ENCODE measurements at places on chromosomes 7 and 10. TPM values are rescaled to one million over a fixed set of nuclear protein-coding genes. Genes with fewer than 3 reads are reported as not detected.

DNA sequence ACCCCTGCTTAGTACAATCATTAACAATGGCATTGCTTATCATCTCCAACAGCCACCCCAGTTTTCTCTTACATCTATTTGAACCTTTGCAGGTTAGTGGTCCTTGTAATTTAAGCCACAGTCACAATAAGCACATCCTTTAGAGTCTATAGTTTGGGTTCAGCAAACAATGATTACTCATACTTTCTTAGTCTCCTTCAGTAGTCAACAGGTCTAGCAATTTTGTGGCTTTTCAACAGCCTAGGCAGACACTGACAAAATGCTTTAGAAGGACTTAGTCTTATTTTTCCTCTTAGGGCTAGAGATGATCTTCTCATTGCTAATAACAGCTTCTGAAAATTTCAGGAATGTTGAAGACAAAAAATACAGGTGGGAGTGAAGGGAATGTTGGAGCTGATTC is 32.3 kb upstream of the FAM204A start:
- ATAC-seq = no peak

Gene KNDC1
- 0.26 TPM for total RNA-seq

Gene SPRN
- total RNA-seq = not detected

- ATAC-seq = no peak
Observed at GRCh38 chr7:54992871-54993475, 25.8 kb upstream of the EGFR start.

DNA sequence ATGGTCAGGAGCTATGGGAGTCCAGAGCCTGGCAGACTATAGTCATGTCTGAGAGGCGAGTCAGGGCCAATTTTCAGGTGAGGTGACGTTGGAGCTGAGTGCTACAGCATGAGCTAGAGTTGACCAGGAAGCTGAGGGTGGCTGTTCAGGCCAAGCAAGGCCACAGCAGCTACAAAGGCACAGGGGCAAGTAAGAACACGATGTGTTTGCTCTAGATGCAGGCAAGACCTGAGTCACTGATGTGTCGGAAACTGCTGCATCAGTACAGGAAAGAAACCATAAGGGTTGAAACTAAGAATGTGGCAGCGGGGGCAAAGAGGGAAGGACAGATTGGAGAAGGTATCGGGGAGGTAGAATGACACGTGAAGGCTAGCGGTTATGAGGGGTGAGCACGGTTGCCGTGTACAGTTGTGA is 11.8 kb upstream of the RRP12 start:
- ATAC-seq = peak; percentile 84

Gene TUBAL3
- not detected for total RNA-seq

GRCh38 chr7:38448054-38448453 is 174.6 kb upstream of the TARP start:
- no peak for ATAC-seq

- ATAC-seq = peak; percentile 8
Observed at GRCh38 chr10:85611746-85612377, 754.7 kb downstream of the GRID1 start.

GRCh38 chr10:1378473-1378872 is 322.3 kb downstream of the WDR37 start:
- no peak for ATAC-seq

GRCh38 chr7:3914051-3914775 is 613.2 kb downstream of the SDK1 start:
- no peak for ATAC-seq

DNA sequence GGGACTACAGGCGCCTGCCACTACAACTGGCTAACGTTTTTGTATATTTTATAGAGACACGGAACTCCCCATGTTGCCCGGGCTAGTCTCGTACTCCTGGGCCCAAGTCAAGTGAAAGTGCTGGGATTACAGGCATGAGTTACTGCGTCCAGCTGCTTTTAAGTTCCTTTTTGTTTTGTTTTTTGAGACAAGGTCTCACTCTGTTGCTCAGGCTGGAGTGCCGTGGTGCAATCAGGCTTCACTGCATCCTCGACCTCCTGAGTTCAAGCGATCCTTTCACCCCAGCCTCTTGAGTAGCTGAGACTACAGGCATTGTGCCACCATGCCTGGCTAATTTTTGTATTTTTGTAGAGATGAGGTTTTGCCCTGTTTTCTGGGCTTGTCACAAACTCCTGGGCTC is 155.0 kb downstream of the GALNT17 start:
- no peak for ATAC-seq

DNA sequence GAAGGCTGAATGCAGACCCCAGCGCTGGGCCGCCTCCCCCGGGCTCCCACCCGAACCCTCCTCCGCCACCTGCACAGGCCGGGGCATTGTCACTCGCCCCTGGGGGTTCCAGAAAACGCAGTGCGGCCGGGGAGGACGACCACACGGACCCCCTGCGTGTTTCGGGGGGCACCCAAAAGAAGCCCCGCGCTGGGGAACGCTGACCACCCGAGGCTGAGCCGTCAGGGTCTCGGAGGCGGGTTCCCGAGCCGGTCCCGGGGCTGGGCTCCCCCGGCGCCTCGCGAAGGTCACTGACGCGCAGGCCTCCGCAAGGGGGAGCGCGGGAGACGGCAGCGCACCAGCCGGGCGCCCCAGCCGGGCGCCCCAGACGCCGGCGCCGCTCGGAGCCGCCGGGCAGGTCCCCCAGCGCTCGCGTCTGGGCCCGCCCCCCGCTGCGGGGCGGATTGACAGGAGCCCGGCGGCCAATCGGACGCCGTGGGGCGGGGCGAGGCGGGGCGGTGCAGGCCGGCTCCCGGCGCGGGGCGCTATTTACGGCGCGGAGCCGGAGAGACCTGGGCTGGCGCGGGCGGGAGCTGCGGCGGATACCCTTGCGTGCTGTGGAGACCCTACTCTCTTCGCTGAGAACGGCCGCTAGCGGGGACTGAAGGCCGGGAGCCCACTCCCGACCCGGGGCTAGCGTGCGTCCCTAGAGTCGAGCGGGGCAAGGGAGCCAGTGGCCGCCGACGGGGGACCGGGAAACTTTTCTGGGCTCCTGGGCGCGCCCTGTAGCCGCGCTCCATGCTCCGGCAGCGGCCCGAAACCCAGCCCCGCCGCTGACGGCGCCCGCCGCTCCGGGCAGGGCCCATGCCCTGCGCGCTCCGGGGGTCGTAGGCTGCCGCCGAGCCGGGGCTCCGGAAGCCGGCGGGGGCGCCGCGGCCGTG is at the start of gene BAMBI:
BAMBI (plus strand) TSS at position 554 of the 920 bp plus-strand sequence. CDS start 377 bp downstream, outside the sequence.
- peak; percentile 99 for ATAC-seq

GRCh38 chr7:74236284-74236683 is 17.9 kb downstream of the RFC2 start:
- ATAC-seq = peak; percentile 38

DNA sequence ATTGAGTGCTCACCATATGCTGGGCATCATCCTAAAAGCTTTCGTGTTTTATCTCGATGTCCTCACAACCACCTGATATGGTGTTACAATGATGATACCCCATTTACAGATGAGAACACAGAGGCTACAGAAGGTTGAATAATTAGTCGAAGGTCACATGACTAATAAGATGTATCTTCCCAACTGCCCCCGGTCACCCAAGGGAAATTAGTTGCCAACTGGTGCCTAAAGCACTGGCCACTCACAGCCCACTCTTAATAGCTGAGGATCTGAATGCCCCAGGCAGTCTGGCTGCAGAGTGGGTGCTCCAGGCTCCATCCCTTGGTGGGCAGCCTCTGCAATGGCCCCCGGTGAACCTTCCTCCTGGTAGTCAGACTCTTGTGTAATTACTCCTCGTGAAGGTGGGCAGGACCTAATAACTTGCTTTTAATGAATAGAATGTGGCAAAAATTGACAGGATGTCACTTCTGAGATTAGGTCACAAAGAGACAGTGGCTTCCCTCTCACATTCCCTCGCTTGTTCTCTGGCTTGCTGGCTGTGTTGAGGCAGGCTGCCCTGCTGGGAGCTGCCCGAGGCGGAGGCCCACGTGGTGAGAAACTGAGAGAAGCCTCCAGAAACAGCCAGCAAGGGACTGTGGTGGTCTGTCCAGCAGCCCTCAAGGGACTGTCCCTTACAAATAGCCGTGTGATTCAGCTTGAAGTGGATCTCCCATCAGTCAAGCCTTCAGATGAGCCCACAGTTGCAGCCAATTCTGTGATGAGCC is 109.4 kb downstream of the ARHGAP22 start:
- ATAC-seq = no peak

GRCh38 chr10:58517491-58518355 is 5.1 kb downstream of the BICC1 start:
- peak; percentile 67 for ATAC-seq

Gene AKR1C3
- 2.9 TPM for total RNA-seq

- ATAC-seq = no peak
Observed at GRCh38 chr10:90289037-90289436, 568.8 kb downstream of the HTR7 start.

- no peak for ATAC-seq
Observed at GRCh38 chr10:44935966-44936295, 23.7 kb upstream of the RASSF4 start.

Gene ZNF487
- total RNA-seq = 2.5 TPM

DNA sequence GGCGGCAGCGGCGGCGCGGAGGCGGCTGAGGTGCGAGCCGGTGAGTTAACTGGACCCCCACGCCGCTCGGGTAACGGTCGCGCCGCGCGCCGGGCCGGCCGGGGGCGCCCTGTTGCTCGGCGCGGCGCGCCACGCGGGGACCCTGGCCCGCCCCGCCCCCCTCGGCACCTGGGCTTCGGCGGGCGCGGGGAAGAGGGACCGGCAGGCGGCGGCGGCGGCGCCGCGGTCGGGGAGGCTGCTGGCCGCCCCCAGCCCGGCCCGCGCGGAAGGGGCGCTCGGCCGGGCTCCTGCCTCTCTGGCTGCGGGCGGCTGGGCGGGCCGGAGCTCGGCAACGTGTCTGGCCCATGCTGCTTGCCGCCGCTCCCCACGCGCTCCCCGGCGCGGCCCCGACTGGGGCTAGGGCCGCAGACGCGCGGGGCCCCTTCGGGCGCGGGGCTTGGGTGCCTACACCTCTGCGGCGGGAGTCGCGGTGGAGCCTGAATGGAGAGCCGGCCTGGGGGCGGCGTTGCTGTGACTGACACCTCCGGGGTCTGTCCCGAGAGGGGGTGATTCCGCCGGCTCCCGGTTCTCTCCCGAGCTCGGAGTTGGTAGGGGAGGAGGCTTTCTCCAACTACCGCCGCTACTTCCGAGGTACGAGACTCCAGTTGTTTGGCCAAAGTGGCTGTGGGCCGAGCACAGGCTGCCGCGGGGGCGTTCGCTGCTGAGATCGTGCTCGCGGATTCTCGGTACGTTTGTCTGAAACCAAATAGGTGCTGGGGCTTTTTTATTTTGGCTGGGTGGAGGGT is 494 bp downstream of the PALS2 start:
- peak; percentile 46 for ATAC-seq

Gene KAZALD1
- total RNA-seq = 0.45 TPM

DNA sequence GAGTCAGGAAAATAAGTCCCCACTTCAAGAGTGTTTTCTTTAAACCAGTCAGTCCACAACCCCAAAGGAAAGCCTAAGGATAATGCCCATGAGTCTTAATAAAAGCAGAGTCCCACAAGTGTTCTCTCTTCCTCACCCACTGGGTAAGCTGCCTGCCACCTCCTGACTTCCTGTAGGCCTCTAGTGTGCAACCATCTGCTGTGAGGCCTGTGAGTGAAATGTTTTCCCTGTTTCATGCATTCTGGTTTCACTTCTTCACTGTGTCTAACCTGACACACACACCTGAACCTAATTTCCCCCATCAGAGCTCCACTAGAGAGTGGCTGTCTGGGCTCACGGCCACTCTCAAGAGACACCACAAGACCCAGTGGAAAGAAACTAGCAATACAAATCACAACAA is 38.9 kb upstream of the GDF10 start:
- ATAC-seq = peak; percentile 75

GRCh38 chr7:85528581-85528980 is 341.7 kb upstream of the SEMA3D start:
- no peak for ATAC-seq

Gene GARIN1A
- total RNA-seq = 1.8 TPM

DNA sequence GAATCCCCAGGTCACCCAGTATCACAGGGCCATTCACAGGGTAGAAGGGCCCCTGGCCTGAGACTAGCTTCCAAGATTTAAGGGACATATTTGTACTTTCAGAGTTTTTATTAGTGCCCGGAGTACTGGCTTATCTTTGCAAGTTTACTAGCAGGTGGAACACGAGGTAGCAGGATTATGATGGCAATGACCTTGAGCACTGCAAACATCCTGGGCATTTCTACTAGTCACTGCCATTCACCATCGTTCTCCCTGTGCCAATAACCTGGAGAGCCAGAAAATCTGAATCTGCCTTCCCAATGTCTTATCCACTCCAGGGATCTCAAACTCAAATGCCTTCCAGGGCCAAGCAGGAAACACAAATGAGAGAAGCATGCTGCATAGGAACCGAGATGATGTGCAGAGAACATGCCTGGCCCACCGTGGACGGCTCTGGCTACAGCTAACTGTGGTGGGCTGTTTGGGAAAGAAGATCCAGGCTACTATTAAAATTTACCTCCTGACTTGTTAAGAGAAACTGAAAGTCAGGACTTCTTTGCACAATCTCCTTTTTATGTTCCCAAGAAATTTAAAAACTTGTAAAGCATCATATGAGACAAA is 16.7 kb downstream of the FAM53B start:
- no peak for ATAC-seq

GRCh38 chr7:42932811-42933591 is 825 bp downstream of the MRPL32 start:
- ATAC-seq = no peak

- no peak for ATAC-seq
Observed at GRCh38 chr7:121379930-121380329, 16.2 kb downstream of the FAM3C start.

DNA sequence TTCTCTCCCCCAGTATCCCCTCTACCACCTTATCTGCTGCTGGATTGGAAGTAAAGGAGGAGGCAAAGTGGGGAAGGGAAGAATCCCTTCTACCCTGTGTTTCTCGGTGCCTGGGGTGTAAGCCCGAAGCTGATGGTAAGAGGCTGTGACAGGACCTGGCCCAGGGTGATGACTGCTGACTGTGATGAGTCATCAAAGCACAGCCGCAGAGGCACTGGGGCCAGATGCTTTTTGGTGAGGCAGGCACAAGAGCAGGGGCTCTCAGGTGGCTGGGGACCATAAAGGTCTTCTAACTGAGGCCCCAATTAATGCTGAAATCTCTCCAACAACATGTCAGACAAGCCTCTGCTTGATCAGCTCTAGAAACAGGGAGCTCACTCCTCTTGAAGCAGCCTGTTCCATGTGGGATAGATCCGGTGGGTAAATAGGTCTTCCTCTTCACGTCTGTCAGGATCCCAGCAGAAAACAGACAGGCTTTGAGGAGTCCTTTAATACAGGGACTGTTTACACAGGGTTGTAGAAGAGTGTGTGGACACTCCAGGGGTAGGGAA is 86.1 kb upstream of the PCBD1 start:
- ATAC-seq = peak; percentile 50

Data from activated T-helper 17 cell treated with anti-CD3 and anti-CD28 coated beads, Interleukin-2, amount 50 U/mL, for 72 hours (primary cell).